ENCODE measurements at places on chromosomes 1 and 21.
A peak's percentile ranks its signal among the peaks of the same experiment; 100 is the strongest.

DNA sequence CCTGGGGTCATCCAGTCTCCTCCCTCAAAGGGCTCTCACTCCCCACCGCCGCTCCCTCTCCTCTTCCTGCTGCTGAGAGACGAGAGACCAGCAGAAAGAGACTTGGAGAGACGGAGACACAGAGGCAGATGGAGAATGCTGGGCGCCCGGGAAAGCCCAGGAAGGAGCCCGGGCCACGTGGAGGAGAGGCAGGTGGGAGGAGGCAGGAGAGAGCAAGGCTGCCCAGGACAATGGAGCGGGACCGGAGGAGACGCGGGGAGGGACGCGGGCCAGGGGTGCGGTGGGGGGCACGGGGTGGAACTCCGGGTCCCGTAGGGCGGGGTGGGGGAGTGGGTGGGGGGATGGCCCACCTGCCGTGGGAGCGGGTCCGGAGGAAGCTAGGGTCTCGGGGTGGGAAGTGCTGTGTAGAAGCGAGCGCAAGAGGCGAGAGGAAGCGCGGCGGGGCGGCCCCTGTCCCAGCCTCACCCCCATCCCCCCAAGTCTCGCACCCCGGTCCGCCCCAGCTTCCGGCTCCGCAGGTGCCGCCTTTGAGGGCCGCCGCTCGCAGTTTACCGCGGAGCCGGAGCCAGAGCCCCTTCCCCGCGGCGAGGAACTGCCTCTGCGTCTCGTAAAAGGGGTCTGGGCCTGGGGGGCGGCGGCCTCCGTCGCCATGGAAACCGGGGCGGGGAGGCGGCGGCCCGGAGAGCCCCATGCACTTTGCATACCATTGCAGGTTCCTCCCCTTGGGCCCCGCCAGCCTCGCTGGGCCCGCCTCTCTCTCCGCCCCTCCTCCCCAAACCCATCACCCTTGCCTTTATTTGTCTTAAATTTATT, 11.7 kb upstream of the EPHA2 start:
- peak; percentile 20 for DNase-seq

- DNase-seq = no peak
Measured at GRCh38 chr1:156676820-156677615, at the start of gene NES. Gene NES (minus strand): TSS chr1:156677407. CDS start chr1:156677264, 143 bp downstream.

- DNase-seq = no peak
Measured at GRCh38 chr21:42195378-42196031, 23.4 kb upstream of the ABCG1 start.

DNA sequence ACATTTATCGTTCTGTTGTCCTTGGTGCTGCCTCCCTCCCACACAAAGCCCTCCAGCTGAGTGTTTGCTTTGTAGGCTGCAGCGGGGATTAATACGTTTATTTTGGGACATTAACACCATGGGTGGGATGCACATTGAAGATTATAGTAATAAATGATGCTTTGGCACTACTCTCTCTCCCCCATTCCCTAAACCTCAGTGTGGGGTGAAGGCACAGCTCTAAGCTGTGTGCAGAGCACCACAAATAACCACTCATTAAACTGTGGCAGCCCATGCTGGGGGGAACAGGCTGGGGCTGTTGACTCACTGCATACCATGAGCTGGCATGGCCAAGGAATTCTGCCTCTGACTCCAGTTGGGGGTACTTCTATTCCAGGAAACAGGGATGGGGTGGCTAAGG, 7.7 kb downstream of the PCP4L1 start:
- no peak for DNase-seq

GRCh38 chr1:107530543-107530942, 389.7 kb downstream of the NTNG1 start:
- no peak for DNase-seq

- no peak for DNase-seq
Measured at GRCh38 chr1:1788646-1789431, 10.6 kb upstream of the NADK start.

GRCh38 chr1:239647045-239647444, 260.7 kb downstream of the CHRM3 start:
- no peak for DNase-seq

DNA sequence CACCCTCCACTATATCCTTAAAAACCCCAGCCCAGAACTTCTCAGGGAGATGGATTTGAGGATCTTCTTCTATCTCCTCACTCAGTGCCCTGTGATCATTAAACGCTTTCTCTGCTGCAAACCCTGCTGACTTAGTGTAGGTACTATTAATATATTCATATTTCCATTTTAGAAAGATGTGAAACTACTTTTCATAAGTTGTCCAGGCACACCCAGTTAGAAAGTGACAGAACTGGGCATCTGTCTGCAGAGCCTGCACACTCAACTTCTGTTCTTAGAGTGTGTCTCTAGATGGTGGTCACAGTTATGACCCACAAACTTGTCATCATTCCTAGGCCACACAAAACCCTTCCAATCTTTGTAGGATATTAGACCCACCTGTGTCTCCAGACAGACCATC, 55.0 kb downstream of the FCRL5 start:
- no peak for DNase-seq

GRCh38 chr1:89363196-89363595, 663 bp upstream of the GBP6 start:
- no peak for DNase-seq

DNA sequence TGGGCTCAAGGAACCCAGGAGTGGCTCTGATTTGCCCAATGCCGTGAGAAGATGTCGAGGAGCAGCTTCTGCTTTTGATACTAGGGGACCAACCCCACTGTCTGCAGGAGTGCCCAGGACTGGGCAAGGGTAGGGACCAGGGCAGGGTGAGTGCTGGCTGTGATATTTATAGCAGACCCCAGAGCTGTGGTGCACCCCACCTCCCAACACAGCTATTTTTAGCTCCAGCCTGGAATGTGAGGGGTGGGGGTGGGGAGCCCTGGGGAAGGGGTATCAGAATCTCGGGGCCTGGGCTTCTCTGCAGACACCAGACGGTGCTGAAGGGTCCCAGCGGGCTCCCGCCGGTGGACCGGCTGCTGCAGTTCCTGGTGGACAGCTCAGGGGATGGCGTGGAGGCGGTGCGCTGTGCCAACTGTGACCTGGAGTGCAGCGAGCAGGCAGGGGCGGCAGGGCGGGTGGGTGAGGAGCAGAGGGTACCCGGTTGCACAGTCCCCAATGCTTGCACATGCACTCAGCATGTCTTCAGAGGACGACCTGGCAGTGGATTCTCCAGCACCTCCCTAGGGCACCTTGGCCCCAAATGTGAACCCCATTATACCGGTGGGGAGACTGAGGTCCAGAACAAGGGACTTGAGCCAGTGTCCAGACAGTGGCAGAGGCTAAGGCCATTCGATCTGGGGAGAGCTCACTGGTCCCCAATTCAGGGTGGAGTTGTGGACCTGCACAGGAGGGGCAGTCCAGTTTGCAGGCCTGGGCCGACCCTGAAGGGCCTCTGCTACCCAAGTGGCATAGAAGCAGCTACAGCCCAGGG, 1.4 kb downstream of the RNF207 start:
- DNase-seq = no peak

- no peak for DNase-seq
Measured at GRCh38 chr1:232806186-232806510, 932 bp downstream of the MAP10 start.

DNA sequence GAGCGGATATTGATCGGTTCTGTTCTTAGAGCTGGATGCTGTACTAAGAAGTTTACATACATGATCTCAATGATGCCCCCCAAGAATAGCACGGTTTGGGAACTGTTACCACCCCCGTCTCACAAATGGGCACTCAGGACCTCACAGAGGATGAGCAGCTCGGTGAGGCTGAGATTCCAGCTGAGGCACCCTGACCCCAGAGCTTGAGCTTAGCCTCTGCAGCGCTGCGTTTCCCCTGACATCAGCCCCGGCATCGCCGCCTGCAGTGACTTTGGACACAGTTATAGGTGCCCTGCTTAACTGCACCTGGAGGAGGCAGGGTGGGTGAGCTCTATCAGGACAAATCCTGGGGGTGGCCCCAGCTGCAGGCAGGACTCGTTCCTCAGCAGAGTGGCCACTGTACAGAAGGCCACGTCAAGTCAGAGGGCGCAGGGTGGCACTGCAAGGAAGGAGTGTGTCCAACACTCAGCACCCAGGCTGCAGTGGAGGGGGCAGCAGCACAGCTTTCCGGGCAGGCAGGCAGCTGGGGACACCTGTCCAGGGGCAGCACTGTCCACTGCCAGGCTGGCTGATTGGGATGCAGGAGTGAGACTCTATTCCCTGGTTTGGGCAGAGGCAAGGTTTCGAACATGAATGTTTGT, 65.8 kb upstream of the ABCG1 start:
- DNase-seq = no peak

DNA sequence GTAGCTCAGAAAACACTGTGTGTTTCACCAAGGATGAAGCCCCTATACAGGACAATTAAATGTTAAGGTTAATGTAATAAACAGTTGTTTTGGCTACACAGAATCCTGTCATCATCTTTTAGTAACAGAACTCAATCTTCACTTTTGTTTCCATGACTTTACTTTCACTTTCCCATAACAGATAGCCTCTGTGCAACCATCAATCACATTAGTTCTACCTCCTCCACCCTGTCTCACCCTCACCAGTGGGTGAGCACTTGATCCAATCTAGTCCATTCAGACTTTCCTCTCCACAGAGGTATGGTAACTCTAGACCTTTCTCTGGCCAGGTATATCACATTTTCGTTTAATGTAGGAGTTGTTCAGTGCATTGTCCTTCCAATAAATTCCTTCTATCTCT, 1018.5 kb downstream of the ADGRL2 start:
- no peak for DNase-seq

GRCh38 chr1:198696211-198696610, 57.4 kb downstream of the PTPRC start:
- no peak for DNase-seq

- DNase-seq = no peak
Measured at GRCh38 chr1:10056599-10056987, 23.8 kb downstream of the UBE4B start.

DNA sequence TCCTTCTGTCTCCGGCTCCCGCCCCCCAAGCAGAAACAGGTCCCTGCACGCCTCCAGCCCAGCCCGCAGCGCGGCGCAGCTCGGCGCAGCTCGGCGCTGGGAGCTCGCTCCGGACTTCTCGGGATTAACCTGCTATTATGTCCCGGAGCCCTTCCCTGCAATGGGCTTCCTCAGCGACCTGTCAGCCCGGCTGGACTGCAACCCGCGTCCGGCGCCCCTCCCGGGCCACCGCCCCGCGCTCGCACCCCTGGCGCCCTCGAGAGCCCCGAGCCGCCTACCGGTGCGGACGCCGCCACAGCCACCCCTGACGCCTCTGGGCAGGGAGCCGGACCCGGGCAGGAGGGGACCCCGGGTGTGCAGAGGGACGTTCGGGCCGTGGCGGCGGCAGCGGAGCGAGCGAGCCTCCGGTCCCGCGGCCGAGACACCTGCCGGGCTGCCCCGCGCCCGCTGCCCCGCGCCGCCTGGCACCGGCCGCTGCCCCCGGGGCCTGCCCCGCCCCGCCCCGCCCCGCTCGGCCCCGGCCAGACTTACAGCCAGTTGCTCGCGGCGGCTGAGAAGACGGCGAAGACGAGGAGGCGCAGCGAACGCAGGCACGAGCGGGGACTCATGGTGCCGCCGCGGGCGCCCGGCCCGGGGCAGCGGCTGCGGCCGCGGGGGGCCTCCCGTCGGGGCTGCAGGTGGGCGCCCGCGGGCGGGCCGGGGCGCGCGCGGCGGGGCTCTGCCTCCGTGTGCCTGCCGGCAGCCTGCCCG, 407 bp downstream of the WNT4 start:
- no peak for DNase-seq

GRCh38 chr1:176693697-176694329, 230.8 kb downstream of the PAPPA2 start:
- DNase-seq = no peak

DNA sequence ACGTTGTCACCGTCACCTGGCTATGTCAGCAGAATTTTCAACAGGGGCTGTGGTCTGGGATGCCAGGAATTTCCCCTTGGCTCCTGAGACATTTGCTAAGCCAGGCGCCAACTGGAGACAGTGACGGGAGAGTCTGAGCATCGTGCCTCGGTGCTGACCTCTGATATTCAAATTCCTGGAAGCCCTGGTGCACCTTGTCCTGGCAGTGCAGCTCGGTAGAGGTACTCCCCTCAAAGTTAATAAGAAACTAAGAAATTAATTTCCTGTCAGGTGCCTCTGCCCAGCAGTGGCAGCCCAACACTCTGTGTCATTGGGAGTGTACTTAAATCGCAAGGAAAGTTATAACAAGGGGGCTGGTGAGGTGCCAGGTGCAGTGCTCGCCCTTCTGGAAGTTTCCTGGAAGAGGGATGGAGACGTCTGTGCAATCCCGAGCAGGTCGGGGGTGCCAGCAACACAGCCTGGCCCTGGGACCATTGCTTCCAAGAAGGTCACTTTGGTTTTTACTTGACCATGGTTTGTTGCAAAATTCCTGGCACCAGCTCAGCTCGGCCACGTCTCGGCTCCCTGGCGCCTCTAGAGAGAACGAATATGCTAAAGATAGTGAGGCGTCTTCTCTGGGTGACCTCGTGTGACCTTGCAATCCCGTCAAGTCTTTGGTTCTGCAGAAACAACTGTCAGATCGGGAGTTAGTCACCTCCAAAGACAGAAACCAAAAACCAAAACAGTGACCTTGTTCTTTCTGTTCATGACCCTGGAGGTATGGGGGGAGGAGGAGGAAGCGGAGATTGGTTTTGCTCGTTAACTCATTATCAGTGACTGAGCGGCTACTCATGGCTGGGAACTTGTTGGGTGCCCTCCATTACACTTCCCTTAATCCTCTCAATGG, 149.5 kb upstream of the VAMP3 start:
- no peak for DNase-seq

All from stimulated activated CD8-positive, alpha-beta memory T cell treated with anti-CD3 and anti-CD28 coated beads, Interleukin-12 subunit alpha, Interleukin-12 subunit beta, amount 100 ng/mL, for 1 hour (primary cell).